ENCODE measurements at places on chromosomes 16 and 17. TPM values are rescaled to one million over a fixed set of nuclear protein-coding genes. Genes with fewer than 3 reads are reported as not detected.

KCNAB3 gene
- total RNA-seq: 1.2 TPM

CALB2 gene
- total RNA-seq: not detected

RGS9 gene
- total RNA-seq: 0.84 TPM

HAGHL gene
- 14.0 TPM for total RNA-seq

MYLK3 gene
- total RNA-seq: under 0.01 TPM

PPY gene
- total RNA-seq: not detected

HOXB7 gene
- total RNA-seq: 11.9 TPM

OR1A1 gene
- not detected for total RNA-seq

ABCA5 gene
- 3.9 TPM for total RNA-seq

CXCL16 gene
- total RNA-seq: 0.59 TPM

CES4A gene
- total RNA-seq: 0.45 TPM

DLG4 gene
- 7.9 TPM for total RNA-seq

KCNJ12 gene
- 0.15 TPM for total RNA-seq
